ENCODE measurements at places on chromosomes 12 and 14.

DNA sequence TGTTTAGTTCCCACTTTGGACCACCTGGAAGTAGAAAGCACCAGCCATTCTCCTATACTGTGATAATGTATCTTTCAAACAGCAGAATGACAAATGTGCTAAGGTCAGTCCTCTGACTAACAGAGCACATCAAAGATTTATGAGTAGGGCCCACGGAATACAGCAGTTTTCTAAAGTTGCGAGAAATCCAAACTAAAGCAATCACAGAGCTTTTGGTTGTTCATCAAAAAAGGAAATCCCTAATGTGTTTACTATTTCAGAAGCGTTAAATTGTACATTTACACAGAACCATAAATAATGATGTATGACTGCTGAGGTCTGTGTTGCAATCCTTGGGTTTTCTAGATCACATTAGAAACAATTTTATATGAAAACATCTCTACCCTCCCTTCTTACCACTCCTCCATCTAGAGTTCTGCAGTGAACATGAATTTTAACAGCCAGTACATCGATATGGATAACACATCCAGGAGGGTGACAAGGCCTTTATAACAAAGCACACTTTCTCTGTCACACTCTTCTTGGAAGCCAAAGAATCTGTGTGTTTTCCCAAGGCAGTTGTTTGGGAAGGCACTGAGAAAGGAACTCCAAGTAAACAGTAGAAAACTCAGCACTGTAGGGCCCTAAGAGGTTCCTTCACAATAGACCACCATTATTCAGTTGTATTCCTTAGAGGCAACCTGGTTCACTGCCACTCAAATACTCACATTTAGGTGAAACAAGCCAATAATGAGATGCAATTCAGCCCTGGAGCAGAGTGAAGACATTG, 7.3 kb downstream of the KITLG start:
- DNase-seq: peak; percentile 47

GRCh38 chr12:129641926-129642325, 261.9 kb downstream of the TMEM132D start:
- peak; percentile 23 for DNase-seq

GRCh38 chr14:61452452-61452851, 131.1 kb downstream of the PRKCH start:
- DNase-seq: no peak

DNA sequence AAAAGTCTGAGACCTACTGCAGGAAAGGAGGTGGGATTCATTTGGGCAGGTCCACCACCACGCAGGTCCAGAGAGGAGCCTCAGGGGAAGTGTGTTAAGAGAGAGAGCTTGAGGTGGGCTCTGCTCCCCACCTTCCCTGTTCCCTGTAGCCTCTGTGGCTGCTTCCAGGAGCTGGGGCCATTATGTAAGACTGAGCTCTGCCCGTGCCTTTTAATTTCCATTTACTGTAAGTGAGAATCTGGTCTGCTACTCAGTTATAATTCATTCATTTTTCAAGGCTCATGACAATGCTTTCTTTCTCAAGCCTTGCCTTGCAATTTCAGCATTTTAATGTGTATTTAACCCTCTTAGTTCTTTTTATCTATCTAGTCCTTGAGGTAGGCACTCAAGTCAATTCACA, 8.3 kb downstream of the SLC4A8 start:
- no peak for DNase-seq

DNA sequence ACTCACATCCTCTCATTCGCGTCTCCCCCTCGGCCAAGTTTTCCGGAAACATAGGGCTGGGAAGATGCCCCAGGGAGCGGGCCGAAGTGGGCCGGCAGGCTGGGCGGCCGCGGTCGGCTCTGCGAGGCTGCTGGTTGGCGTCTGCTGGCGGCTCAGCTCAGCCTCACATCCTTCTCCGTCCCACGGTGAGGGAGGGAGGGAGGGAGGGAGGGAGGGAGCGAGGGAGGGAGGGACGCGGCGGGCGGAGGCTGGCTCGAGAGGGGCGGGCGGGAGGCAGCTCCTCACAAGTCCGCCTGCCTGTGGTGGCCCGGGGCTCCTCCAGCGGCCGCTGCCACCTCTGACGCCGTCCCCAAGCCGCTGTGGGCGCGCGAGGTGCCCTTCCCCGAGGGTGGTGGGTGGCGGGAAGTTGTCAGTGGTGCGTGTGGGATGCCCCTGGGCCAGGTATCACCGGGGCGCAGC, 93.8 kb downstream of the RFLNA start:
- DNase-seq: peak; percentile 93

DNA sequence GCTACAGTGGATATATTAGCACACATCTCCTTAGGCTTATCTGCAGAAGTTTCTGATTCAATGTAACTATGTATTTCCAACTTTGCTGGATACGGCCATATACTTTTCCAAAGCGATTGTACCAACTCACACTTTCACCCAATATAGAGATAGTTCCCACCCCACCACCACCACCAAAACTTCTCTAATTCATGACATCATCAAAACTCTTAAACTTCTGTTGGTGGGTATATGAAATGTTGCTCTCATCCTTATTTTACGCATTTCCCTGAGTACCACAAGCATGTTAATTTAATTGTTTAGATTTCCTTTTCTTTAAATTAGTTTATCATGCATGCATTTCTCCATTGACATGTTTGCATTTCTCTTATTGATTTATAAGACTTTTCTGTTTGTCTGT, 95.6 kb downstream of the PRKD1 start:
- DNase-seq: no peak

All from adipocyte (in vitro differentiated cells).